ENCODE measurements at places on chromosomes 1 and 21.

DNA sequence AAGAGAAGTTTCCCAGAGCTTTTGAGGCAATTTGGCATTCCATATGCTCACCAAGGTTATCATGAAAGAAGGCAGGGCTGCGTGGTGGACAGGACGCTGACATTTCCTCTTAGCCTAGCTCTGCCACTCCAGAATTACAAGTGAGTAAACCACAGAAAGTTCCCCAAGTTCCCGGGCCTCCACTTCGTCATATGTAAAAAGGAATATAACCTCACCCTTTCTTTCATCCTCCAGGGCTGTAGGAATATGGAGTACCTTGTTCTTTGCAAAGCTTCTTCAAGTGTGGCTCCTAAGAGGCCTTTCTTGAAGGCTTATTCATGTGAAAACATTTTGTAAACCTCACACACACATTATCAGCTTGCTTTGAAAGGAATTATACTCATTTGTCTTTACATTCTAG is 210.2 kb downstream of the GREM2 start:
- no peak for DNase-seq

DNA sequence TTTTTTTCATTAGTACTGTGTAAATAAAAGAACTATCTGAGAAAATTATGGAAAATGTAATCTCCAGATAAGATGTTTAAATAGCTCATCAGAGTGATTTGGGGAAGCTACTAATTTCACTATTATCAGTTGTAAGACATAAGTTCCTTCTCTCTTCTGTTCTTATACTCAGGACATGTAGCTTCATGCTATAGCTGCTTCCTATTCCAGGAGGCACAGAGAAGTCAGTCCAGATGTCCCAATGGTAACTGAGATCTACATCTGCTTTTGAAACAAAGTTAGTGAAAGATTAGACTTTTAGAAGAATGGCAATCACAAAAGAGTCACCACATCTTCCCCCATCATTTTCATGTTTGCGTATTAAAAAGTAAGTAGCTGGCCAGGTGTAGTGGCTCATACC is 5.6 kb downstream of the MAP3K21 start:
- DNase-seq = no peak

- peak; percentile 55 for DNase-seq
Observed at GRCh38 chr1:150560011-150560438, 10.8 kb downstream of the ADAMTSL4 start.

DNA sequence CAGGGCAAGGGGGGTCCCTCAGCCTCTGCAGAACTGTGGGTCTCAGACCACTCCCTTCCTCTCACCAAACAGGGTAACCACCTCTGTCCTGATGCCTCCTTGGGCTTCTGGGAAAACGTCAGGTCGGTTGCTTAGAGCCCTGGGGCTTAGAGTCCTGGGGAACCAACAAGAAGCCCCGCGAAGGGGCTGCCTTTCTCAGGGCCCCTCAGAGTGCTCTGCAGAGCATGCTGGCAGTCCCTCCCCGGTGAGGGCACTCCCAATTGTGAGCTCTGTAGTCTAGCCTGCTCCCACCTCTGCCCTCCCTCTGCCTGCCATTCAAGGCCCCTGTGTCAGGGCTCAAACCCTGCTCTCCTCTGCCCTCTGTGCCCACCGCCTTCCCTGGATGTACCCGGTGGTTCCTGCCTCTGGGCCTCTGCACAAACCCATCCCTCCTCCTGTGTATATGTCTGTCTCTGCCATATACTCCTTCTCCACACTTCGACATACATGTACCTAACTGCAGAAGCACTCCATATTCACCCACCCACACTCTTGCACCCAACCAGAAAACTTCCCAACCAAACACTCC is 92.3 kb downstream of the DMRTB1 start:
- no peak for DNase-seq

DNA sequence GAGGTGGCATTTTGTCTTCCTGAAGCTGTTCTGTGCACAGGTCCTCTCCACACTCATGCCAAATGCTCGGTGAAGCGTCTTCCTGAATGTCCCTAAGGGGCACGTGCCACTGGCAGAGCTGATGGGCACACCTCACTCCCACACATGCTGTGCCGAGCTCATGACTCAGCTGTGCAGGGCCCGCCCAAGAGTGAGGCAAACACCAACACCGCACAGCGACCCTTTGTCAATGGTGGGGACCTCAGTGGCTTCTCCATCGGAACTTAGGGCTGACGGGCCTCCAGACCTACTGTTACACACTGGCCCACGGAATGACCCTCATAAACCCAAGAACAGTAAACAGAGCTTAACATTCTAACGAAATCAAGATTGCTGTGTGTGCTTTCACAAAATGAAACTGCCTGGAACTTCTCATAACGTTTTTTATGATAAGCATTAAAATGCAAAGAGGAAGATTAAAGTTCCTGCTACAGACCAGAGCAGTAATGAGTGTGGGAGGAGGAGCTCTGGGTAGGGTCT is 89.3 kb downstream of the SIM2 start:
- no peak for DNase-seq

DNA sequence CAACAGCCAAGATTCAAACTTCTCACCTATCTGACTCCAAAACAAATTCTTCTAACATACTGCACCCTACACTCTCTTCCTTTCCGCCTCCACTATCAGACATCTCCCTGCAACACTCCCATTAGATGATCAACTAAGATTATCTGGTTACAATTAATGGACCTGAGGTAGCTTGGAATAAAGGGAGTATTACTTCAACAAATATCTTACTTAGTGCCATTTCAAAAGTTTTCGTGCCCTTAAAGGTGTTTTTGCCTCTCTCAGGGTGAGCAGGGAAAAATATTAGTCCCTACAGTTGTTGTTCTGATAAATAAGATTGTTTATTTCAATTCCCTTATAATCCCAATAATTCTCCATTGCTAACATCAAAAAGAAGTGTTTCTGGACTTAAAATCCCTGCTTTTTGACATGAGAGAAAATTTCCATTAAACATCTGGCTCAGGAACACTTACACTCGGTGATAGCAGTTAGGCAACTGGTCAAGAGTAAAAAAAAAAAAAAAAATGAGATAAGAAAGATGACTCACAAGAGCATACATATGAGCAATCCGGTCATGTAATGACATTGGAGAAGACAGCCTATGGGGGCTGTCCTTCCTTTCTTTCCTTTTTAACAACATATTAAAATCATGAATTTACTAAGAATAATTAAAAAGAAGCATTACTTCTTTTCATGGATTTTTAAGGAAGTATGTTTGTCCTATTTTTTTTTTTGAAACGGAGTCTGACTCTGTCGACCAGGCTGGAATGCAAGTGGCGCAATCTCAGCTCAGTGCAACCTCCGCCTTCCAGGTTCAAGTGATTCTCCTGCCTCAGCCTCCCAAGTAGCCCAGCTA is 7.6 kb downstream of the RSBN1 start:
- no peak for DNase-seq

GRCh38 chr1:150925080-150925479 is 1.1 kb upstream of the SETDB1 start:
- DNase-seq = no peak

DNA sequence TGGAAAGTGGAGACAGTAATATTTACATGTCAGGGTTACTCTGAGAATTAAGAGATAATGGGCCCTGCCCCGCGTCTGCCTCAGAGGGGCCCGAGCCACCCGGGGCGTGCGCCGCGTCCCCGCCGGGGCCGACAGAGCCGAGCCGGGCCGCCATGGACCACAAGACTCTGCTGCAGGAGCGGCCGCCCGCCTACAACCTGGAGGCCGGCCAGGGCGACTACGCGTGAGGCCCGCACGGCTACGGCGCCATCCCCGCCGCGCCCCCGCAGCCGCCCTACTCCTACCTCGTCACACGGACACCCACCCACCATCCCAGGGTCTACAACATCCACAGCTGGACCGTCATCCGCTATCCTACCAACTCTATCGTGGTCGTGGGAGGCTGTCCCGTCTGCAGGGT is 35.1 kb upstream of the LRRC39 start:
- no peak for DNase-seq

DNA sequence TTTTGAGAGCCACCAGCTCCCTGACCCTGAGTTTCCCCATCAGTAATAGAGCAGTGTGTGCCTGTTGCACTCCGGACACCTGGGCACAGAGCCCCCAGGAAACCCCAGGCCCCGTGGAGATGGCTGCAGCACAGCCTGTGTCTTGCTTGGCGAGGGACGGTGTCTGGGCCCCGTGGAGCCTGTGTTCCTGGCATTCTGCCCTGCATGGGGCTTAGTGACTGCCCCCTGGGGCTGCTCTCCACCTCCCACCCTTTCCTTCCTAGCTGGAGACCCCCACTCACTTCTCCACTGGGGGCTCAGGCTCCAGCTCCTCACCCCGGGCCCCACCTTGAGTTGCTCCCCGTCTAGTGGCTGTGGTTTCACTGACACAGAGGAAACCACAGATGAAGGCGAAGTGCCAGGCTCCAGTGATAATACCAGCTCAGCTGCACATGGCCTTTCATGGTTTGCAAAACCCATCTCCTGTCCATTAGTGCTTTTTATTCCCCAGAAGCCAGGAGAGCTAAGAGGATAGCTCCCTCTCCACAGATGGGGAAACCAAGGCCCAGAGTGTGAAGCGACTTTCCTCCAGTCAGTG is 39.4 kb downstream of the DMRTB1 start:
- no peak for DNase-seq

GRCh38 chr21:45016031-45016405 is 58.4 kb upstream of the ADARB1 start:
- no peak for DNase-seq

- no peak for DNase-seq
Observed at GRCh38 chr1:167820684-167821355, 93.1 kb downstream of the ADCY10 start.

DNA sequence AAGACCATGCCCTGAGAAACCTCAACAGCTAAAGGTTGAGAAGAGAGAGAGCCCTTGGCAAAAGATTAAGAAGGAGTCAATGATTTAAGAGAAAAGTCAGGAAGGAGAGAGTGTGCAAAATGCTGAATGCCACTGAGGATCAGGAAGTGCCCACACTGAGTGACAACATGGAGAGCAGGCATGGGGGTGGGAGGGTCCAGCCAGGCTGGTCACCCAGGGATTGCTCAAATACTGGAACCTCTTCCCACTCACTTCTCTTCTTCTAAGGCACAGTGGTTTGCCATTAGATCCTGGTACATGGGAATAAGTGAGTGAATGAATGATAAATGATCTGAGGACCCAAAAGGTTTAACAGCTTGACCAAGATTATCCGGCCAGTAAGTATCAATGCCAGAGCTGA is 11.1 kb downstream of the PRR9 start:
- no peak for DNase-seq
